ENCODE measurements at places on chromosomes 16 and 17.
A peak's percentile ranks its signal among the peaks of the same experiment; 100 is the strongest.

DNA sequence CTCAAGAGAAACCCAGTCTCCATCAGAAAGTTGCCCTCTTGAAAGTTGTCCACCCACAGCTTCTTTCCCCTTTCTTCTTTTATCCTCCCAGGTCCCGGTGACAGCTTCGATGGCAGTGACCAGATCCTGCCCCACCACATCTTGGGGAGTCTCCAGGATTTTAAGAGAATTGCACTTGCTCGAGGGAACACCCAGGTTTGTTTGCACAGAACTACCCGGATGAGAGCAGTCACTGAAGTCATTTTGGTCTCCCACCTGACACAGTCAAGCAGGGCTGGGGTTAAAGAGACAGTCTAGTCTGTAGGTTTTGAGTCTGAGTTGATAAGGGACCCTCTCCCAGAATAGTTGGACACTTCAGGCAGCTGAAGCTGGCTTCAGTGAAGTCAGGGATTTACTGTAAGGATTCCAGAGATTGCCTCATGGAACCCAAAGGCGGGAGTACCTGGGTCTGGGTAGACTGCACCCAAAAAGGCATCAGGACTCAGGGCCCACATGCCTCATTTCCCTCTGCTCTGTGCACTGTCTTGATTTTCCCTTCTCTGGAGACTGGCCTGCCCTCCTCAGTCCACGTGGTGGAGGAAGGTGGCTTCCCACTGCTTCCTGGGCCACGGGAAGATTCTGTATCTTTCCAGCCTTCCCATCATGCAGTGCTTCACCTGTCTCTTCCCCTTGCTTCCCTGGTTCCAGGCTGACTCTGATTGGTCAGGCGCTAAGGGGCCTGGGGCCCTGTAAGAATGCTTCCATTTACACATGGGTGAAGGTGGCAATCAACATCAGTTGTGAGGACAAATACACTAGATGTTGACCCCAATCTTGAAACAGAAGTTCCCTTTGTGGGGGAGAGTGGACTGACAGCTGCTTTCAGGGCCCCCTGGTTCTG, 9.5 kb downstream of the MYCBPAP start:
- H3K27ac ChIP-seq: no peak overlapping the region
- no peaks in the 10 kb centered on the region for H3K27me3 ChIP-seq
- H3K4me3 ChIP-seq: no peak overlapping the region
- no peak for DNase-seq

GRCh38 chr16:85227084-85227945, 115.0 kb upstream of the CIBAR2 start:
- no peak overlapping the region for H3K27ac ChIP-seq
- DNase-seq: no peak
- H3K4me3 ChIP-seq: no peak overlapping the region
- H3K27me3 ChIP-seq: no peaks in the 10 kb centered on the region
- no peaks in the 10 kb centered on the region for H3K36me3 ChIP-seq

DNA sequence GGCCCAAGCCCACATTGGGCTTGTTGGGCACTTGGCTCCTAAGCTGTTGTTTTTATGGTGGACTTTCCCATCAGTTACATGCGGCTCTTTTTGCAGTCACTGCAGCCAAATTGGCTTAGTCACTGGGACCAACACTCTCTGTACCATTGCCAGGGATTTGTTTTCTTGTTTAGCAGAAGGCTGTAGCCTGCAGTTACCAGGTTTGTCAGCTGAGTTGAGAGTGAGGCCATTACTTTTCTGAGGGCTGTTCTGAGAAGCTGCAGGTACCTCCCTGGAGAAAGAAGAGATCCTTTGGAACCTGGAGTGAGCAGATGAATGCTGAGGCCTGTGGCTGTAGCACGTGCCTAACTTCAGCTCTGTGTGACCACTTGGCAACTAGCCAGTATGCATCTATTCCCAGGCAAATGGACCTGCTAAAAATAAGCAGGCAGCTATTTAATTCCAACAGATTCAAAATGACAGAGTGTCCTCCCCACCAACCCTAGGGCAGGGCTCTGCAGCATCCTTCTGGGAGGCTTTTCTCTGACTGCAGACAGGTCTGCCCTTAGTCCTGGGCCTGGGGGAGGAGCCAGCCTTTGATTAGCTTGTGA, 12.9 kb downstream of the AKAP1 start:
- no peak for DNase-seq
- H3K27me3 ChIP-seq: no peaks in the 10 kb centered on the region
- no peaks in the 10 kb centered on the region for H3K36me3 ChIP-seq
- no peak overlapping the region for H3K27ac ChIP-seq
- H3K4me3 ChIP-seq: no peak overlapping the region

- no peak for DNase-seq
- no peaks in the 10 kb centered on the region for H3K27me3 ChIP-seq
- H3K4me1 ChIP-seq: peaks cover 33% of the 10 kb centered on the region
- H3K4me3 ChIP-seq: no peak overlapping the region
- H3K27ac ChIP-seq: no peak overlapping the region
- H3K36me3 ChIP-seq: no peaks in the 10 kb centered on the region
These were observed 9.9 kb downstream of the TNS4 start for GRCh38 chr17:40491486-40491885.

GRCh38 chr16:72934636-72935403, 113.1 kb downstream of the ZFHX3 start:
- no peaks in the 10 kb centered on the region for H3K27me3 ChIP-seq
- H3K36me3 ChIP-seq: no peaks in the 10 kb centered on the region
- no peak for DNase-seq
- H3K4me3 ChIP-seq: no peak overlapping the region

DNA sequence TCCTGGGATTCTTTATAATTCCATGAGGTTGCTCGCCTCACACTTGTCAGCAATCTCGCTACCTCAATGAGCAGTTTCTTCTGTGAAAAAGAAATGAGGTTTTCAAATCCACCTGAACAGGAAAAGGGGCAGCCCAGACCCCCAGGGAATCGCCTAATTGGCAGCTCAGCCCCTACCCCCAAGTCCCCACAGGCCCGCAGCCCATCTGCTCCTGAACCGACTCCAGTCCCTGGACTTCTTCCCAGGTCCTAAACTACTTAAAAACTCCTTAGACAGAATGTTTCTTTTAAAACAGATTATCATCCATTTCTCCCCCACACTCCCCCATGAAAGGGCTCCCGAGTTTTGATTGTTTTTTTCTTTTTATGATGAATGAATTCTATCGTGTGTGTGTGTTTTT, 89.8 kb downstream of the PMP22 start:
- no peak overlapping the region for H3K4me3 ChIP-seq
- no peaks in the 10 kb centered on the region for H3K36me3 ChIP-seq
- no peak overlapping the region for H3K27ac ChIP-seq
- H3K27me3 ChIP-seq: no peaks in the 10 kb centered on the region

- DNase-seq: no peak
- no peaks in the 10 kb centered on the region for H3K36me3 ChIP-seq
- H3K4me3 ChIP-seq: no peak overlapping the region
- no peaks in the 10 kb centered on the region for H3K4me1 ChIP-seq
These were observed 15.5 kb downstream of the TK2 start for GRCh38 chr16:66534376-66534799.

GRCh38 chr17:76382803-76383545, 1.4 kb upstream of the SPHK1 start:
- H3K27me3 ChIP-seq: no peaks in the 10 kb centered on the region
- peak; percentile 57 for DNase-seq
- peak overlapping the region; percentile 51 for H3K4me3 ChIP-seq
- H3K27ac ChIP-seq: peak overlapping the region; percentile 45
- H3K4me1 ChIP-seq: peaks cover 19% of the 10 kb centered on the region

- no peaks in the 10 kb centered on the region for H3K27me3 ChIP-seq
- H3K27ac ChIP-seq: no peak overlapping the region
- DNase-seq: peak; percentile 46
These were observed 6.0 kb downstream of the CPSF4L start for GRCh38 chr17:73255671-73256181.

DNA sequence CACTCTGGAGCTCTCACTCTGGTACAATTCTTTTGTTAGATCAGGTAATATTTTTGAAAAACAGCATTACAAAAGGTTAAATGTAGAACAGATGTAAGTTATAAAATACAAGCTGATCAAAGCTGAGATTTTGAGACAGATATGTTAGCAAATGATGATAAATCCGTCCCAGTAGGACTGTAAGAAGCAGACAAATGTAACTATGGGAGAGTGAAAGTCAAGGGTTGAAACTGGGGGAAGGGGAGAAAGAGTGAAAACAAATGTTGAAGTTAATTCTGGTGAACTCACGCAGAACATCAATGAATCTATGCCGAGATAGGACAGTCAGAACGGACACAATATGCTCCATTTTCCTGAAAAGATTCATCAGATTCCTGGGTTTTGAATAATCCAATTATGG, 298.9 kb upstream of the IRX5 start:
- H3K27me3 ChIP-seq: no peaks in the 10 kb centered on the region
- no peak overlapping the region for H3K27ac ChIP-seq
- DNase-seq: no peak
- H3K36me3 ChIP-seq: no peaks in the 10 kb centered on the region
- no peak overlapping the region for H3K4me3 ChIP-seq

DNA sequence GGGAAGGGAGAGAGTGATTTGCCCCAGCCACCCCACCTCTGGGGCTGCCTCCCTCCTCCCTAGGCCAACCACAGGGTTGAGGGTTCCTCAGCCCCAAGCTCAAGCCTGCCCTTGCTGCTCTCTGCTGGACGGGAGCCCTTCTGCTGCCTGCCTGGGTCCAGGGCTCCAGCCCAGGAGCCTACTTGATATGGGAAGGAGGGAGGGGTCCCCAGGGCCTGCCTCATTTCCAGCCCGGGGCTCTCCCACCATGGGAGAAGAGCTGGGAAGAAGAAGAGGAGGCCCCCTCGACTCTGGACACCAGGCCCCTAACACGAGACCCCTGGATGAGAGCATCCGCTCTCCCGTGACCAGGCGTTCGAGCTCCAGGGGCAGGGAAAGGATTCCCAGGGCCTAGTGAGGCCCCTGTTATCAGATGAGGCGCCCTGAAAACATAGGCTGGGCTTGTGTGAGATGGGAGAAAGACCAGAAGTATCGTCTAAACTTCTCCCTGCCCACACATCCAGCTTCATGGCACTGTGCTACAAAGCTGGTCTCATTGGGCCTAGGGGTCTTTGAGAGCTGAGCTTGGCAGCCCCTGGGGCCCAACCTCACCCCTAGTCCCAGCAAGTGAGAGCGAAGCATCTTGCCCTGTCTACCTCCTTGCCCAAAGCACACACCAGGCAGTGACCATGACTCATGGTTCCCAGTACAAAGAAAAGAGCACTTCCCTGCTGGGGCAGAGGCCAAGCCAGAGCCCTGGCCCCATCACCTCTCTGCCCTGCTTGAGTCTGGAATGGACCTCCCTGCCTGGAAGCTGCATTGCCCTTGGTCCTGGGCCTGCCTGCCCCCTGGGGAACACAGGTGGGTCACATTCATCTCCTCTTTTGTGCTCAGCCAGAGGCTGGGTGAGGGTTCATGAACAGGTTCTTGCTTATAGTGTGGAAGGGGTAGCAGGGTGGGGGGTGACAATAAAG, 987 bp downstream of the SLC16A5 start:
- H3K27ac ChIP-seq: no peak overlapping the region
- no peaks in the 10 kb centered on the region for H3K27me3 ChIP-seq
- peak overlapping the region; percentile 59 for H3K4me3 ChIP-seq
- peaks cover 30% of the 10 kb centered on the region for H3K4me1 ChIP-seq

GRCh38 chr17:32155896-32156295, 13.6 kb downstream of the RHOT1 start:
- no peaks in the 10 kb centered on the region for H3K4me1 ChIP-seq
- no peak overlapping the region for H3K27ac ChIP-seq

DNA sequence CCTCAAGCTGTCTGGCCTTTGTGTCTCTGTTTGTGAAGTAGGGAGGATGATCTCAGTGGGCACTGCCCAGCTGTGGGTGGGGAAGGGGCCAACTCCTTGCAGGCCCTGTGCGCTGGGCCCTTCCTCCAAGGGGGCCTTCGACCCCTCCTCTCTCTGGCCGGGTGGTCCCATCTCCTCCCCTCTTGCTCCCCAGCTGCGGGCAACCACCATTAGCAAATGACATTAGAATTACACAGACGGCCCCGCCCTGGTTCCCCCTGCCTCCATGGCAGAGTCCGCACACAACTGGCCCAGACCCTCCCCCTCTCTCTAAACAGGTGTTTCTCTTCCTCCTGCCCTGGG, 2.5 kb upstream of the SLC6A4 start:
- H3K4me1 ChIP-seq: peaks cover 8% of the 10 kb centered on the region
- H3K4me3 ChIP-seq: no peak overlapping the region
- H3K27me3 ChIP-seq: peaks cover 40% of the 10 kb centered on the region

DNA sequence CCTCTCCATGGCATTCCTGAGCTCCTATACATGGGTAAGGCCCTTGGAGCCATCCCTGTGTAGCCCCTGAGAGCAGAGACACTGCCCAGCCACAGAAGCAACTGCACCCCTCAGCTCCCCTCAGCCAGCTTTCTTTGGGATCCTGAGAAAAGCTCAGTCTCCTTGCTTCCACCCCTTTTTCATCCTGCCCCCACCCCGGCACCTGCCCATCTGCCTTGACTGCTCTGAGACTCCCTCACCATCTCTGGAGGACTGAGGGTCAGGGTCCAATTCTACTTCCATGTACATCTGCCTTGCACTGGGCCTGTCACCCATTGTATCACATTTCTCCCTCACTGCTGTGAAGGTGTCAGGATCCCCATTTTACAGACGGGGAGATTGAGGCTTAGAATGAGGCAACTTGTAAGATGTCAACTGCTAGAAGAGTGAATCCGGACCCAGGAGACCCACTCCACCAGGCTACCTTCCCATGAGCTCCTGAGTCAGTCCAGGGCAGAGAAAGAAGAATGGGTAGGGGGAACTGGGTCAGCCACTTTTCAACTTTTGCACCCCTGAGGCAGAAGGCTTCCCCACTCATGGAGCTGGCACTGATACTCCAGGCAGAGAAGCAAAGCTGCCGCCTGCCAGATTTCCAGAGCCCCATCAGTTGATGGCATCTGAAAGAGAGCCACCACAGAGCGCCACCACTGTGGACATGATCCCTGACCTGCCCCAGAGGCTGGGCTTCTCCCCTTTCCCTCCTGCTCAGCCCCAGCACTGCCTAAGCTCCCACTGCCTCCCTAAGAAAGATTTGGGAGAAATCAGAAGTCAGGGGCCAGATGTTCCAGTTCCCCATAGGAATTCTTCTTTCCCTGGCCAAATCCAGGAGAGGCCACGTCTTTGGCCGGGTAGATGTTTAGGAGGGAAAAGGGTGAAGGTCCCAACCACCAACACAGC, 135.4 kb downstream of the TMEM132E start:
- no peaks in the 10 kb centered on the region for H3K36me3 ChIP-seq
- DNase-seq: no peak
- H3K27ac ChIP-seq: no peak overlapping the region
- H3K27me3 ChIP-seq: no peaks in the 10 kb centered on the region
- H3K4me3 ChIP-seq: no peak overlapping the region

DNA sequence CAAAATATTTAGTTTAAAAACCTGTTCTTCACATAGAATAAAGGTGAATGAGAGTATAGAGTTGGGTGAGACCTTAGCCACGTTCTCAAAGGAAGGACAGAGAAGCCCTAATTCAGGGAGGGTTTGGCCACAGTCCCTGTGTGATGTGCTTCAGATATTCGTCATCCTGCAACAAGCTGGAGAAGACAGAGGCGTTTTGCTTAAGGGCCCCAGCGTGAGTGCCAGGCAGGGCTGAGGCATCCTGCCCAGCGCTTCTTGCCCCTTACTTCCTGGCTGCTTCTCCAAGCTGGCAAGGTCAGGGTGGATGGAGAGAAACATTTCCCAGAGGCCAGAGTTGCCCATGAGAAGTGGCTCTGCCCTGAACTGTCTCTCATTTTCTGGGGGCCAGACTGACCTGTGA, 46.9 kb downstream of the AXIN2 start:
- no peaks in the 10 kb centered on the region for H3K36me3 ChIP-seq
- DNase-seq: no peak
- H3K27me3 ChIP-seq: no peaks in the 10 kb centered on the region
- no peak overlapping the region for H3K27ac ChIP-seq
- H3K4me1 ChIP-seq: no peaks in the 10 kb centered on the region
- H3K4me3 ChIP-seq: no peak overlapping the region
